ENCODE measurements at places on chromosomes 16 and 17.

DNA sequence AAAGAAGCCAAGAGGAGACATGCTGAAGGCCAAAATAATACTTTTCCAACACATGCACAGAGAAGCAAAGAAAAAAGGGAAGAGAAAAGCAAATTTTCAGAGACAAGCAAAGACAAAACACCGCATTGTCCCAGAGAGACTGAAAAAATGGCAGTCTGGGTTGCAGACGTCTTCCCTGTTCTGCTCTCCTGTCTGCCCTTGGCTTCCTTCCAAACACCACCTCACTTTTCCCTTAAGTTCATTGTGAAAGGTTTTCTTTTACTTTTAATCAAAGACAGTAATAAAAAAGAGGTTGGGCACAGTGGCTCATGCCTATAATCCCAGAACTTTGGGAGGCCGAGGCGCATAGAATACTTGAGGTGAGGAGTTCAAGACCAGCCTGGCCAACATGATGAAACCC, 21.2 kb upstream of the VAT1L start:
- DNase-seq: no peak

DNA sequence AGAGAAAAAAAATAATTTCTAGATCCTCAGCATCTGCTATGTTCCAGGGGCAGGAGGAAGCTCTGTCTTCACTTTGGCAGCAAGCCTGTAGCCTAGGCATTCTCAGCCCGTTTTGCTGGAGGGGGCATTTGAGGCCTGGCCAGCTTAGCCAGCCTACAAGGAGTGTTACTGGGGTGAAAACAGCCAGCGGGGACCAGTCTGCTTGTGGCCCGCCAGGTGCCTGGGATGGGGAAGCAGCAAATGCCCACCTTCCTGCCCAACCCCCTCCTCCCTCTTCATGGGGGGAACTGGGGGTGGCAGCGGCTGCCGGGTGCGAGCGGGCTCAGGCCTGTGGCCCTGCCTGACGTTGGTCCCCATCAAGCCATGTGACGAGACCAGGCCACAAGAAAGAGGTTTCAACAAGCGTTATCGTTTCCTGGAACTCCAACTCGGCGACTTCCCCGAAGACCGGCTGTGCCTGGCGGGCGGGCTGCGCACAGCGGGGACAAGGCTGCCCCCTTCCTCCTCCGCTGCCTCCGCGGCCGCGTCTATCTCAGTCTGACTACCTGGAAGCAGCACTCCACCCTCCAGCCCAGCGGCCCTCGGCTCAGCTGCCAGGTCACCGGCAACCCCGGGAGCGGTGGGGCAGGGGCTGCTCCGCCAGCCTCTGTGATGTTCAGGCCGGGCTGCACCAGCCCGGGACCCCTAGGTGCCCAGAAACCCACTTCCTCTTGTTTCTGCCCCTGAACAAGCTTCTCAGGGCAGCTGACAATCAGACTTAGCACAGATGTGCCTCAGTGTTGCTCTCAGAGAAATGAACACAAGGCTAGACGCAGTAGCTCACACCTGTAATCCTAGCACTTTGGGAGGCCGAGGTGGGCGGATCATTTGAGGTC, 22.9 kb downstream of the SOCS1 start:
- DNase-seq: no peak

DNA sequence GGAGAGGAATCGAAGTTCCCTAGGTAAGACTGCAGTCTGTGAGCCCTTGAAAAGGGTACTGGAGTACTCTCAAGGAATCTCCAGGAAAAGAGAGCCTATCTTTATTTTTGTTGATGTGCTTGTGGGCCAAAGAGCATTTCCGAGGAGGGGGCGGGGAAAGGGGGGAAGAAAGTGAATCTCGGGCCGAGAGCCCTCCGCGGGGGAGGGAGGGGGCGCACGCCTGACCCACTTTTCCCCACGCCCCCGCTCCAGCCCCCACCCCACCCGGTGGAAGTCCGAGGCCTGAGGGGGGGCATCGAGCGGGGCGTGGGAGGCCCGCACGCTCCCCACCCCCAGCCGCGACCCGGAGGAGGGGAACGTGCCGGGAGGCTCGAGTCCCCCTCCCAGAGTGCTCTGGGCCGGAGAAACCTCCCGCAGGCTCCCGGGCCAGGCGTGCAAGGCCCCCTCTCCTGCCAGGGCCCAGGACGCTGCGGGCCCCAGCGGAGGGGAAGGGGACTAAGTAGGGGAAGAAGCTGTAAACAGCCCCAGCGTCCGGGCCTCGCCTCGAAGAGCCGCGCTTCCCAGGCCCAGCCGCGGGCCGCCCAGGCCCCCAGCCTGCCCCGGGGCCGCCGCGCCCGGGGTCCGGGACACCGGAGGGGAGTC, 444 bp downstream of the HELZ start:
- DNase-seq: peak; percentile 54

DNA sequence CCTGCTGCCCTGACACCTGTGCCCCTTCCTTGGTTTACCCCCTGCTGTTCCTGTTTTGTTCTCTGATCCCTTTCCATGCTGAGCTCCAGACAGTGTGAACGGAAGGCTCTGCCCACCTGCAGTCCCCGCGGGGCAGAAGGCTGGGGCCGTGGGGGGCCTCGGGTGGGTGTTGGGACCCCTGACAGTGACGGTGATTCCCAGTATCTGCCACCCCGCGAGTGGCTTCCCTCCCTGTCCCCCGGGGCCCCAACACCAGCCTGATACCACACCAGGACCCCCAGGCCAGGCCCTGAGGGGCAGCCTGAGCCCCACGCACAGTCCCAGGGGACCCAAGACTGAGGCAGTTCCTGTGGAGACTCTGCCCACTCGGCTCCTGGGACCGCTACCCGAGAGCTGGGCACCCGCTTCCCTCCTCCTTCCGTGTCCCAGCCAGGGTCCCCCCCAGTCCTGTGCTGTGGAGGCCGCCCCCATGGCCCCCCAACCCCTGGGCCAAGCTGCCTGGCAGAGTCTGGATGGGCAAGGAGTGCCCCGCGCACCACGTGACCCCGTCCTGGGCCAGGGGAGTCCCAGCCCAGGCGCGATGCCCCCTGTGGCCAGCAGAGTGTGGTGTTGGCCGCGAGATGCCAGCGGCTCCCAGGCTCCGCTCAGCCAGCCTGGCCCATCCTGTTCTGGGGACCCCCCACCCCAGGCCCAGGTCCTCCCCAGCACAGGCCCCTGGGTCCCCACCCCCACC, 10.0 kb upstream of the C1QTNF8 start:
- DNase-seq: peak; percentile 86

- DNase-seq: no peak
Measured at GRCh38 chr16:19112099-19112407, 1.7 kb upstream of the ITPRIPL2 start.

GRCh38 chr17:38967290-38967738, at the start of gene FBXO47:
Gene FBXO47, minus strand, starts transcription at chr17:38967403. Its CDS starts 4,378 bp downstream, at chr17:38963025.
- peak; percentile 56 for DNase-seq

GRCh38 chr16:3511286-3512180, 10.7 kb downstream of the CLUAP1 start:
- no peak for DNase-seq

- DNase-seq: no peak
Measured at GRCh38 chr17:35212668-35213067, 18.5 kb upstream of the SLC35G3 start.

DNA sequence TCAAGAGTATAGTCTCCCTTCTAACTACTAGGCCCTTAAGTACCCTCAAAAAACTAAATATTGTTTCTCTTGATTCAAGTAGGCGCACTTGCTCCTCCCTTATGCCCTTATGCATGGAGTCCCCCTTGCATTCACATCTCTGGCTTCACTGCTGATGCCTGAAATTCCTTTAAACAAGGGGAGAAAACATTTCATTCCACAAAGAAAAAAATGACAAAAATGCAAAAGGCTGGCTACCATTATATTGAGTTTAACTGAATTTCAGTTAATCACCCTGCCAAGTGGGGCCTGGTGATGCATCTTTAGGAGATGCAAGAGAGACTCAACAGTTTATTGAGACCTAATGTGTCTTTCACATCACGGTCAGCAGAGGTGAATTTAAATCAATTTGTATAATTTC, 35.6 kb downstream of the CRLF3 start:
- no peak for DNase-seq

GRCh38 chr17:32869345-32870026, 7.4 kb downstream of the MYO1D start:
- DNase-seq: no peak

DNA sequence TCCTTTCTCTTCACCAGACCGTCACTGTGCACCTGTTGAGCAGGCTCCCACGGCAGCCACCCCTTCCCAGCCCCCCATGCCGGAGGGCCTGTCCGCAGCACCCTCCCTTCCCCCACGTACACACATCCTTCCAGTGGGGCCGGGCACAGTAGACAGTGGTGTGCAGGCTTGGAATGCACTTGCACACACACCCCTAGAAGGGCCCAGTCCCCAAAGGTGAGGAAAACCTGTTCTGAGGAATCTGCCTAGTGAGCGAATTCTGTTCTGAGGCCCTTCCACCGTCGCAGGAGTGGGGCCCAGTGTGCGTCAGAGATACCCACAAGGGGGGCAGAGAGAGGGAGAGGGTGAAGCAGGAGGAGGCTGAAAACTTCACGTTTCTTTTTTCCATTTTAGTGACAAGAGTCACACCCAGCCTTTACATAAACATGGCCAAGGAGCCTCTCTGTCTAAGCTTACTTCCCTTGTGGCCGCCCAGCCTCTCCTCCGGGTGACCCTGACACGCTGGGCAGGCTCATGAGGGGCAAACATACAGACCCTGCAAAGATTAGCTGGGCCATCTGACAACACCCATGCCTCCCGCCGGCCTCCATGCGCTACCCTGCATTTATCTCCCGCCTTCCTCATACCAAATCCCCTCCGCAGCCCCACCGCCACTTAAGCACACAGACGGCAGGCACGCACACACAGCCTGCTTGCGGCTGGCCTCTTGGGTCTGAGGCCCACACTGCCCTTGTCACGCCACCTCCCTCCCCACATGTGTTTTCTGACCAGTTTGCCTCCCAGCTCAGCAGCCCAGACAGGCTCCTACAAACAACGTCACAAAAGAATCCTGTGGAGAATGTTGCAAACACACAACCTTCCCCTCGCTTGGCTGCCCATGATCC, 1.8 kb downstream of the ZBTB4 start:
- peak; percentile 40 for DNase-seq

DNA sequence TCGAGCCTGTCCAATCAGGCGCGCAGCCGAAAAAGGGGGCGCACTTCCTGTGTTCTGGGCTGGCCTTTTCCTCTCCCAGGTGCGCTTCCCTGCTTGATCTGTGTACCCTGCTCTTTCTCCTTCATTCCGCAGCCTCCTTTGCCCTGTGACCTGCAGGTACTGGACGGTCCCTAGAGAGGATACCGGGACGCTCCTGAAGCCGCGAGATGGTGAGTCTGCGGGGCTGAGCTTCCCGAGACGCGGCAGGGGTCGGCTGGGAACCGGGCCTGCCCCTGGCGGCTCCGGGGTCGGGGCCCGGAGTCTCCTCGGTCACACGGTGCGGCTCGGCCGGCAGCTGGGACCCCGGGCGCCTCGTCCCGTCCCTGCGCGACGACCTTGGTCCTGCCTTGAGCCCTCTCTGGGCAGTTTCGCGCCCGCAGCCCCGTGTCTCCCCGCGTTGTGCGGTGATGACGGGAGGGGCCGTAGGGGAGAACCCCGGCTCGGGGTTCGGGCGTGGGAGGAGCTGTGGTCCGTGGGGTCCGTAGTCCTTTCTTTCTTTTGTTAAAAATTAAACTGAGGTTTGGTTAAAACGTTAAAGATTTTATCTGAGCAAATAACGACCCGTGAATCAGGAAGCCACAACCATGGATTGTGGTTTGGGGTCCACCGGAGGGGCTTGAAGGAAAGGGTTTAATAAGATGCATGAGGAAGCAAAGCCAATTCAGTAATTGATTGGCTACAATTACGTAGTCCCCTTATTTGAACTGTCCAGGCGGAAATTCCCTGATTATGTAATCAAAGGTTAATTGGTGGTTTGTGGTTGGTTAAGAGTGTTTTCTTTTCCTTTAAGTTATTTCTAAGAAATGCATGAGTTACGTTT, 172.8 kb upstream of the ZNF267 start:
- peak; percentile 84 for DNase-seq

- DNase-seq: peak; percentile 20
Measured at GRCh38 chr17:51056813-51057510, 63.7 kb downstream of the SPAG9 start.

All from nephron progenitor cell (in vitro differentiated cells).